ENCODE measurements at places on chromosomes 5 and 9. TPM values are rescaled to one million over a fixed set of nuclear protein-coding genes. Genes with fewer than 3 reads are reported as not detected.

- no peak overlapping the region for H3K4me3 ChIP-seq
- H3K4me1 ChIP-seq, result peaks cover 3% of the 10 kb centered on the region
- H3K27ac ChIP-seq, result no peak overlapping the region
These were observed 110.8 kb downstream of the PSAT1 start for GRCh38 chr9:78407636-78408312.

DNA sequence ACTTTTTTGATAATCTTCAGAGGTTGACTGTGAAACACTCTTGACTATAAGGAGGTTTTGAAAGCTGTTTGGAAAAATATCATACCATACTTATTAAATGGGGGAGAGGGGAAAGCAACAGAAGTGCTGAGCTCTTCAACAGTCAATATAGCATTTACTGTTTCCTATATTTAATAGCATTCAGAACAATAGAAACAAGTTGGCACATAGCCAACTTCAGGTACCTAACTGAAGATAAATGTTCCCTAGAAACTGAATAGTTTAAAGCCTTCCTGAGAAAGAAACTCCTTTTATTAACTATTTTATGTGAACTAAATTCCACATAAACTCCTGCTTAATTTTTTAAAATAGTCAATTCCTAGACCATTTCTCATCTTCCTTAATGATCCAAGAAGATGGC is 26.3 kb downstream of the SLC31A1 start:
- H3K27me3 ChIP-seq, result no peaks in the 10 kb centered on the region
- no peak overlapping the region for H3K27ac ChIP-seq
- no peak overlapping the region for H3K4me3 ChIP-seq
- no peak for DNase-seq
- H3K4me1 ChIP-seq, result no peaks in the 10 kb centered on the region

DNA sequence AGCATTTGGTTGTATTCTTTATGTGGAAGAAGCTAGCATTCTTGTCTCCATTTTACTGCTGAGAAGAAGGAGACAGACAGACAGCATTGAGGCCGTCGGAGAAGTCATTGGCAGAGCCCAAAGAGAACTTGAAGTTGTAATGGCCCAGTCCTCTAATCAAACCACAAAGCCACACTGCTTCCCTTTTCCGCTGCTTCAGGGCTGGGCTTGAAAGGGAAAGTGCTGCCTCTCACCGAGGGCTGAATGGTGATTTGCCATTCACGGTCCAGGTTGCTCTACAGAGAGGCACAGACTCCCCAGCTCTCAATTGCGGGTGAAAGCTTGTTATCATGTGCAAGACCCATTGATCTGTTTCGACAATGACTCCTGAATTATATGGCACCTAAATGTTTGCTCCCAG is 25.6 kb upstream of the POU4F3 start:
- H3K36me3 ChIP-seq, result no peaks in the 10 kb centered on the region
- no peak for DNase-seq
- H3K4me3 ChIP-seq, result no peak overlapping the region
- peaks cover 5% of the 10 kb centered on the region for H3K4me1 ChIP-seq

Gene BTNL3
- total RNA-seq, result not detected

DNA sequence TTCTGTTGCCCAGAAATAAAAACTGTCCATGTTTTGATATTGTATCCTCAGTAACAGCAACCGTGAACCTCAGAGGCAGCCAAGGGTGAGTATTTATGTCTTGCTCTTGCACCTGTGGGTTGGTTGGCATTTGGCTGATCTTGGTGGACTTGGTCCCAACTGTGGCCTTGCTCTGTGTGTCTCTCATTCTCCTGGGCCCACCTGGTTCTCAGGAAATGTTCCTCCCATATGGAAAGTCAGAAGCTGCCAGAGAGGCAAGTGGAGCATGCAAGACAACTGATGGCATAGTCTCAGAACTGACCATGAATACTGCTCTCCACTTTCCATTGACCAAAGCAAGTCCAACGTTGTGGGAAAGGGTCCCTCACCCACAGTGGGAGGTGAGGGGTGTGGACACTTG is 13.6 kb upstream of the NINJ1 start:
- H3K27me3 ChIP-seq, result peaks cover under 1% of the 10 kb centered on the region
- no peak overlapping the region for H3K4me3 ChIP-seq
- no peak for DNase-seq
- H3K27ac ChIP-seq, result no peak overlapping the region
- H3K4me1 ChIP-seq, result peaks cover 6% of the 10 kb centered on the region
- H3K36me3 ChIP-seq, result no peaks in the 10 kb centered on the region

GRCh38 chr9:85904975-85905374 is 36.0 kb upstream of the NAA35 start:
- peaks cover 1% of the 10 kb centered on the region for H3K36me3 ChIP-seq
- no peak overlapping the region for H3K4me3 ChIP-seq
- no peak overlapping the region for H3K27ac ChIP-seq
- no peaks in the 10 kb centered on the region for H3K4me1 ChIP-seq
- no peak for DNase-seq

Gene TMEM250
- 16.0 TPM for total RNA-seq

DNA sequence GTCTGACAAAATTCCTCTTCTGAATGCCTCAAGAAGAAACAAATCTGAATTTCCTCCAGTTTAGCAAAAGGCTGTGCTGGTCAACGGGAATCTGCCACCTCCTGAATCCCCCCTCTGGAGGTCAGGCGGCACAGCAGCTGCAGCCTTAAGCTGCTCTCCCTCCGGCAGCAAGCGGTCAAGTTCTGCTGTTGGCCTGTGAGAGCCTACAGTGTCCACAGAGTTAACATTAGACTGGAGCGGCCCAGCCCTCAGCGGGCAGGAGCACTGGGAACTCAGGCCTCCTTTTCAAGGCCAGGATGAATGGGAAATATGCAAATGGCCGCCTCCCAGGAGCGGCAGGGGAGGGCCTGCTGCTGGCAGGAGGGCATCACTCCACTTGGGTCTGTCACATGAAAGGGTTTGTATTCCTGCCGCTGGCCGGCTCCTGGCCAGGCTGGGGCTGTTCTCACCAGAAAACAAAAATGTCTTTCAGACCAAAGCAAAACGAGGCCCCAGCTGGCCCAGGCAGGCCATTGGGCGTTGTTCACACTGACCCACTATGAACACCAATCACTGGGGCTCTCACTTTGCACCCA is 8.2 kb downstream of the ACSL6 start:
- DNase-seq, result peak; percentile 52
- no peaks in the 10 kb centered on the region for H3K36me3 ChIP-seq
- no peak overlapping the region for H3K4me3 ChIP-seq

Gene CBY3
- not detected for total RNA-seq

- no peak overlapping the region for H3K27ac ChIP-seq
- no peaks in the 10 kb centered on the region for H3K36me3 ChIP-seq
- H3K4me1 ChIP-seq, result no peaks in the 10 kb centered on the region
- DNase-seq, result no peak
These were observed 100.4 kb upstream of the FREM1 start for GRCh38 chr9:15010581-15010980.

- DNase-seq, result no peak
- peaks cover 6% of the 10 kb centered on the region for H3K36me3 ChIP-seq
- H3K4me1 ChIP-seq, result peaks cover 5% of the 10 kb centered on the region
- no peak overlapping the region for H3K27ac ChIP-seq
- no peak overlapping the region for H3K4me3 ChIP-seq
These were observed 16.2 kb upstream of the FSD1L start for GRCh38 chr9:105431424-105432246.

Gene IL9
- total RNA-seq, result not detected

Gene FOXD4L6
- total RNA-seq, result not detected

DNA sequence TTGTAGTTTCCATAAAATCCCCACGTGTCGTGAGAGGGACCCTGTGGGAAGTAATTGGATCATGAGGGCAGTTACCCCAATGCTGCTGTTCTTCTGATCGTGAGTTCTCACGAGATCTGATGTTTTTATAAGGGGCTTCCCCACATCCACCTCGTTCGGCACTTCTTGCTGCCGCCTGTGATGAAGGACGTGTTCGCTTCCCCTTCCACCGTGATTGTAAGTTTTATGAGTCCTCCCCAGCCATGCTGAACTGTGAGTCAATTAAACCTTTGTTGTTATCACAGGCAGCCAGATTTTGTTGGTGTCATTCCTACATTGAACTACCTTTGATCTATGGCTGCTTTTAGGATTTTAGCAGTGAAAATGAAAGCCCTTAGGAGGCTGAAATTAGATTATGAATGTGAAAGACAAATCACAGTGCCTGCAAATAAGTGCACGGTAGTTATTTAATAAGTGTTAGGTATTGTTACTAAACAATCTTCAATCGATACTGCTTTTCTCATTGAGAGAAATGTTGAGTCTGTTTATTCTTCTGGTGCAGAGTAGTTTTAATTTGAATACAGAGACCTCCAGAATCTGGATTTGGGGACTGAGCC is 68.0 kb upstream of the C6 start:
- H3K27me3 ChIP-seq, result peaks cover 2% of the 10 kb centered on the region
- no peak for DNase-seq
- H3K4me3 ChIP-seq, result no peak overlapping the region
- H3K4me1 ChIP-seq, result no peaks in the 10 kb centered on the region

DNA sequence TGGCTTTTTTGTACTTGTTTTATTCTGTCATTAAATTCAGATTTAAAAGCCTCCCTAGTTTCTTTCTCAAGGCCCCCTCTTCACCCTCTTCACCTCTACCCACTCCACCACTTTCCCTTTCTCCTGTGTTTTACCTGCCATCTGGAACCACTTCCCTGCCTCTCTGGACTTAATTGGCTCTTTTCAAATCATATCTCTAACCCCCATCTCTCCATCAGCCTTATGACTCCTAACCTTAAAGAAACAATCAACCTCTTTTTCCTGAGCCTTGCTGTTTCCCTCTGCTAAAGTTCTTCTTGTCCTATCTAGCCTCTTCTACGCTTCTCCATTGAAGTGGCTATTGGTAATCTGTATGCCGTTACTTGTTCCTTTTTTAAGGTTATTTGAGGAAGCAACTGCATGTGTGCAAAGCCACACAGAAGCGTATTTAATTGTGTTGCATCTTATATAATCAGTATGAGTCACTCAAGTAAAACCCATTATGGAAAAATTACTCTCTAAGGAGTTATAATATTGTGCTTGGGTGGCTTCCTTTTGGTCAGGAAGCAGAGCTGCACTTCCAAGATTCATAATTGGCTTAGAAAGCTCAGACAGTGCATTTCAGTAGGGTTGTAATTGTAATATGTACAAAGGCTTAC is 653.6 kb upstream of the ITGA1 start:
- no peak for DNase-seq
- no peak overlapping the region for H3K4me3 ChIP-seq
- H3K27ac ChIP-seq, result peak overlapping the region; percentile 9
- peaks cover 3% of the 10 kb centered on the region for H3K27me3 ChIP-seq
- no peaks in the 10 kb centered on the region for H3K36me3 ChIP-seq

Gene CSNK1A1
- total RNA-seq, result 289 TPM

DNA sequence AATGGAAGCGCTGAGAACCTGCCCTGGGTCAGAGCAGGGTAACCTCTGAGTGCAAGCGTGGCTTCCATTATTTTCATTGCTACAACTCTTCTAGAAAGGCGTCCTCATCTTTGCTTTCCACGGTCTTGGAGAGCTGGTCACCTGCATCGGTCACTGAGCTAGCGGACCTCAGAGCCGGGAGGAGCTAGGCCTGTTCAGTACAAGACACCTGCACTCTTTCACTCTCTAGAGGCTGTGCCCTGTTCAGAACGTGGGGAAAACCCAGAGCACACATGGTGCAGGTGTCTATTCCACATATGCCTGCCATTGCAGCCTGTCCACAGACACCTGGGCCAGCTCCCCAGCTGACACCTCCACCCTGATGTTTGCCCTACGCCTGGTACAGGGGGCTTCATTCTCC is 147.8 kb upstream of the IRX2 start:
- H3K36me3 ChIP-seq, result peaks cover 5% of the 10 kb centered on the region
- H3K27ac ChIP-seq, result no peak overlapping the region
- peaks cover 3% of the 10 kb centered on the region for H3K27me3 ChIP-seq

GRCh38 chr5:42109006-42109572 is 184.0 kb downstream of the FBXO4 start:
- H3K27ac ChIP-seq, result no peak overlapping the region
- peaks cover 6% of the 10 kb centered on the region for H3K36me3 ChIP-seq
- no peak overlapping the region for H3K4me3 ChIP-seq
- H3K4me1 ChIP-seq, result no peaks in the 10 kb centered on the region
- no peak for DNase-seq

DNA sequence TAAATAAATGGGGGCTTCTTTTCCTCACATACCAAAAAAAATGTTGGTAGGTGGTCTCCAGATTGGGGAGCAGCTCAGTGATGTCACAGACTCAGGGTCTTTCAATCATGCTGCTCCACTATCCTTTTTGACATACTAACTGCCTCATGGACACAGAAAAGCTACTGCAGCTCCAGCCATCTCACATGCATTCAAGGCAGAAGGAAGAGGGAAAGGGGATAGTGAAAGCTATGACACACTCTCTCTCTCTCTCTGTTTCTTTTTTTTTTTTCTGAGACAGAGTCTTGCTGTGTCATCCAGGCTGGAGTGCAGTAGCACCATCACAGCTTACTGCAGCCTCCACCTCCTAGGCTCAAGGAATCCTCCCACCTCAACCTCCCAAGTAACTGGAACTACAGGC is 7.9 kb upstream of the ADGRD2 start:
- H3K27ac ChIP-seq, result no peak overlapping the region
- DNase-seq, result no peak
- H3K36me3 ChIP-seq, result peaks cover 5% of the 10 kb centered on the region
- peaks cover 2% of the 10 kb centered on the region for H3K27me3 ChIP-seq
- no peak overlapping the region for H3K4me3 ChIP-seq

DNA sequence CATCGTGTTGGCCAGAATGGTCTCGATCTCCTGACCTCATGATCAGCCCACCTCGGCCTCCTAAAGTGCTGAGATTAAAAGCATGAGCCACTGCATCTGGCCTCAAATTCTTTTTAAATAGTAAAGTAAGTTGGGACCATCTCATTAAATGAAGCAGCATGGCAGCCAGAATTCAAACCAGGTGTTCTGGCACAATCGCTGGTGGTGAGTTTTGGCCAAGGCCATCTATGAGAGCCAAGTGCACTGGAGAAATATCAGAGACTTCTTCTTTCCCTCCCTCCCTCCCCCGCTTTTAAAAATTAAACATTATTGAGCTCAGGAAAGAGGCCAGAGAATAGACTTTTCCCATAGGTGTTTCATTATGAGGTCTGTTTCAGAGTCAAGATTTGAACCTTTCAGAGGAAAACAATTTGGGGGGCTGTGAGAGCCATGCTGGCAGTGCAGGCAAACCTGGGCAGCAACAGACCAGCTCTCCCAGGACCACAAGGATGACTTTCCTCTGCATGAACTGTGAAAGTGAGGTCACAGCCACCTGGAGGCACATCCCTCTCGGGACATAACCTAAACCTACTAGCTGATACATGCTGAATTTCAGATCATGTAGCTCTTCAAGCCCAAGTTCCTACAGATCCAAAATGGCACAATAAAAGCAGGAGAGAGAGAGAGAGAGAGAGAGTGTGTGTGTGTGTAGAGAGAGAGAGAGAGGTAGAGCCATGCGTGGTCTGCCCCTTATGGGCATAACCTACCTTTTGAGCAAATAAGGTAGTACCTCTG is 94.6 kb upstream of the DMRT1 start:
- H3K4me1 ChIP-seq, result peaks cover 25% of the 10 kb centered on the region
- no peak overlapping the region for H3K4me3 ChIP-seq
- H3K36me3 ChIP-seq, result no peaks in the 10 kb centered on the region
- peaks cover 19% of the 10 kb centered on the region for H3K27me3 ChIP-seq
- H3K27ac ChIP-seq, result no peak overlapping the region

GRCh38 chr9:22921742-22922141 is 475.1 kb downstream of the DMRTA1 start:
- H3K27ac ChIP-seq, result no peak overlapping the region
- no peaks in the 10 kb centered on the region for H3K4me1 ChIP-seq
- no peaks in the 10 kb centered on the region for H3K36me3 ChIP-seq

- peaks cover 9% of the 10 kb centered on the region for H3K4me1 ChIP-seq
- H3K27ac ChIP-seq, result no peak overlapping the region
- DNase-seq, result no peak
- peaks cover 18% of the 10 kb centered on the region for H3K36me3 ChIP-seq
These were observed 43.7 kb downstream of the TEX10 start for GRCh38 chr9:100308965-100309564.

Data from glutamatergic neuron (in vitro differentiated cells).